ENCODE measurements at places on chromosomes 16 and 17.

DNA sequence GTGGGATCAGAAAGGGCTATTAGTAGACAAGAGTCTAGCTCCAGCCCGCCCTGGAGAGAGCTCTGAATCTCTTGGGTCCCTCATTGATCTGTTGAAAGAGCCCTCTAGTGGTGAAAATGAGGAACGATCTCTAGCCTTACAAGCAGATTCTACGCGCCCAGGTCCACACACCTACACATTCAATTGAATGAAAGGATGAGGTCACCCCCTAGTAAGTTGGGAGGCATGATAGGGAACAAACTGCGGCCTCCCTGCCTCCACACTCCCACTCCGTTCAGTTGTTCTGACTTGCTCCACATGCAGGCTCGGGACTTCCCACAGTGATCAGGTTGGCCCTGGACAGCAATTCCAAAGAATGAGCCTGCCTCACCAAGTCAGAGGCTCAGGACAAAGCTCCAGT lies 2.9 kb upstream of the CACNG3 start:
- DNase-seq = peak; percentile 73

DNA sequence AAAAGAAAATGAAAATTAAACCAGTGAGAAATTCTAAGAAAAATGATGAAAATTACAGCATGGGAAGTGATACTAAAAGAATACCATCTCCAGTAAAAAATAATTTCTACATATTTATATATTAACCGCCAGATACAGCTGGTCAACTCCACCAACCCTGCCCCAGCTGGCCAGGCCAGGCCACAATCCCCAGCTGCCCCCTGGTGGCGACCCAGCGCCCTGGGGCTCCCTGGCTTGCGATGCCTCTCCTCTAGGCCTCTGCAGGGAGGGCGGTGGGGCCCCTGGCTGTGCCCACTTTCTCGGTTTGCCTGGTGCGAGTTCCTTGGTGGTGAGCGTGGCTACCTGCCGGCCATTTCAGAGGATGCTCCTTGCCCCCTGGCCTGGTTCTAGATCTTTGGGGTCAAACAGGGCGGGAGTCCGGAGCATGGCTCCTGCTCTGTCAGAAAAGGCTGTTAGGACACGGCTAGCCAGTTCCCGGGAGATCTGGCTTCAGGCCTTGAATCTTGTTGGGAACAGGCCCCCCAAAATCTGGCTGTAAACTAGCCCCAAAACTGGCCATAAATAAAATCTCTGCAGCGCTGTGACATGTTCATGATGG lies 14.5 kb downstream of the GLIS2 start:
- peak; percentile 72 for DNase-seq

- DNase-seq = no peak
Observed at GRCh38 chr17:7084088-7084487, 4.0 kb upstream of the CLEC10A start.

GRCh38 chr16:89140981-89141883 lies 30.3 kb upstream of the CDH15 start:
- DNase-seq = no peak

GRCh38 chr16:72811188-72811720 lies 236.7 kb downstream of the ZFHX3 start:
- DNase-seq = no peak

- DNase-seq = peak; percentile 28
Observed at GRCh38 chr17:72344613-72345012, 223.8 kb downstream of the SOX9 start.

DNA sequence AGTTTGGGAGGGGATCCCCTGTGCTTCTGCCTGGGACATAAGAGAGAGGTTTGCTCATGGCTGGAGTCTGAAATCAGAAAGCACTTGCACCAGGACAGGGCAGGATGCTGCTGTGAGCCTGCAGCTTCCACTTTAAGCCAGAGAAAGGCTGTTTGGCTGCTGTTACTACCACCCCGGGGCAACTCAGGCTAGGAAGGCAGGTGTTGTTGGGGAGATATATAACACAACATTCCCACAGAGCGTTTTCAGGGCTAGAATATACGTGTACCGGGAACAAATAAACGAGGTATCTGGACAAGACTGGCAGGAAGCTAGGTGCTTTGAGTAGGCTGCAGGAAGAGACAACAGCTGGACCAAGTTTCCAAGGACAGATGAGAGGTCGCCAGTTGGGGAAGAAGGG lies 313.3 kb upstream of the CCL2 start:
- DNase-seq = no peak

DNA sequence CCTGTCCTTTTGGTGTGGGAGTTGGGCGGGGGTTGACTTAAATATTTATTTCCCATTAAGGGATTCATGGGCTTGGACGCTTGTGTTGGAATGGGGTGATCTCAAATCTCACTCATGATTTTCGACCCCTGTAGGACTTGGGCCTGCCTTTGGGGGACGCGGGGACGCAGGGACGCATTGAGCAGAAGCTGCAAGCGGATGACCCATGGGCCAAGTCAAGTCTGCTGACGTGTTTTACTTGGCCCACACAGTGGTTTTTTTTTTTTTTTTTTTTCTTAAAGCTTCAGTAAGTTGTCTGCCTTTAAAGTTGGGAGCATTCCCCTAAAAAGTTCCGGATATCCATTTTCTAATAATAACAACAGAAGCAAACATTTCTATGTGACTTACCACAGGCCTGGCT lies 28.9 kb downstream of the CMIP start:
- DNase-seq = no peak

- DNase-seq = no peak
Observed at GRCh38 chr16:29909391-29909790, 9.1 kb downstream of the ASPHD1 start.

DNA sequence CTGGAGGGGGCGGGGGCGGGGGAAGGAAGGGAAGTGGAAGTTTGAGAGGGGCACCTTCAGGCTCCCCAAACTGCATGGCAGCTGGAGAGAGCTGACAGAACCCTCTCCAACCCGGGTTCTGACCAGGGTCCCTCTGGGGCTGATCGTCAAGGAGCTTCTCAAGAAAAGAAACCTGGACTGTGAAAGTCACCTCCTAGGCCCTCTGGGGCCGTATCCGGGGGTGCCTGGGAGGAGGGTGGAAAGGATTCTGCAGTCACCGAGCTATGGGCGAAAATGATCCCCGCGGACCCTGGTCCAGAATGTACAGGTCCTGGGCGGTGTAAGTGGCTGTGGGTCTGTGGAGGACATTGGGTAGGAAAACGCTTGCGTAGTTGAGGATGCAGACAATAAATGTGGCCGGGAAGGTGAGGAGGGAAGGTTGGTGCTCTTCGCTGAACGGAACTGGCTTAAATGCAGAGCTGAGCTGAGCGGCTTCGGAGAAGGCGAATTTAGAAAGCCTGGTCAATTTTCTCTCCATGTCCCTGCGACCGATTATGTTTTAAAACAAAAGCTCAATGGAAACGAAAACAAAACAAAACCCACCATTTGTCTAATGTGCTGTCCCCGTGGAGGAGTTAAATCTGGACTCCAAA lies 3.6 kb upstream of the LHX1 start:
- DNase-seq = no peak

All from GM12865 (cell line).